T-helper 2 cell (primary cell): ENCODE measurements at places on chromosomes 11 and 22.

DNA sequence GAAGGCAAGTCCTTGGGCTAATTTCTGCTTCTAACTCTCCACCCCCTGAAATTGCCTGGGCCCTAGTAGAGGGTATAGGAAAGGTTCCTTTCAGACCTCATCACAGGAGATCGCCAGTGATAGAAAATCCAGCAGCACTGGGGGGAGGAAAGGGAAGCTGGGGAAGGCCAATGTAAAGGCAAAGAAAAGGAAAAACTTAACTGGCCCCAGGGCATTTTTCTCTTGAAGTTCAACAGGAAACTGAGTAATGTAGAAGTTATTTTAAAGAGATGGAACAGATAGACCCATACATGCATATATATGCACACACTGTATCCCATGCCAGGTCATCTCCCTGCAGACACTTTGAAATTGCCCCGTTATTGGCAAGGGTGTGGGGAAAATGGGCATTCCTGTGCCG is 134.0 kb downstream of the TRIM44 start:
- no peak for DNase-seq

GRCh38 chr11:130778026-130778425 is 138.3 kb downstream of the SNX19 start:
- DNase-seq: no peak

DNA sequence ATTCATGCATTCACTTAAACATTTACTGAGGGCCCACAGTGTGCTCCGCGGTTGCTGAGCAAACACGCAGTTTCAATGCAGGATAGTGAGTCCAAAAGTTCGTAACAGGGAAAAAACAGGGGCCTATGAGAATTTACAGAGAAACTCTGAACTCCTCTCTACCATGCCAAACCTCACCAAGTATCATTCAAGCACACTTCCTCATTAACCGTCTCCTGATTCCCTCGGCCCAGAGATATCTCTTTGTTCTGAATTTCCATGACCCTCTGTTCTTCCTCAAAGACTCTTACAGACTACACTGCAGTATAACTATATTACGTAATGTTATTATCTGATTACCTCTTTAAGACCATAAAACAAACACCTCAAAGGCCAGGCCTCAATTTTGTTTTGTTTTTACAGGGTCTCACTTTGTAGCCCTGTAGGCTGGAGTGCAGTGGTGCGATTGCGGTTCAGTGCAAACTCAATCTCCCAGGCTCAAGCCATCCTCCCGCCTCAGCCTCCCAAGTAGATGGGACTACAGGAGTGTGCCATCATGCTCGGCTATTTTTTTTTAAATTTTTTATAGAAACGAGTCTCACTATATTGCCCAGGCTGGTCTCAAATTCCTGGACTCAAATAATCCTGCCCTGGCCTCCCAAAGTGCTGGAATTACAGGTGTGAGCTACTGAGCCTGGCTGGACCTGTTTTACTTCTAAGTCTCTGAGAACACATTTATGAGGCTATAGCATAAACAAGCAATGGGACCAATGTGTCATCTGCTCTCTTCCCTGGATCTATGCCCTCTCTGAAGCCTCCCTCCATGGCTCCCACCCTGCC is 3.6 kb downstream of the HPS4 start:
- DNase-seq: no peak

GRCh38 chr11:17163736-17164135 is 44.0 kb downstream of the PIK3C2A start:
- DNase-seq: no peak

- no peak for DNase-seq
Measured at GRCh38 chr11:88178191-88178590, 2.9 kb upstream of the RAB38 start.

DNA sequence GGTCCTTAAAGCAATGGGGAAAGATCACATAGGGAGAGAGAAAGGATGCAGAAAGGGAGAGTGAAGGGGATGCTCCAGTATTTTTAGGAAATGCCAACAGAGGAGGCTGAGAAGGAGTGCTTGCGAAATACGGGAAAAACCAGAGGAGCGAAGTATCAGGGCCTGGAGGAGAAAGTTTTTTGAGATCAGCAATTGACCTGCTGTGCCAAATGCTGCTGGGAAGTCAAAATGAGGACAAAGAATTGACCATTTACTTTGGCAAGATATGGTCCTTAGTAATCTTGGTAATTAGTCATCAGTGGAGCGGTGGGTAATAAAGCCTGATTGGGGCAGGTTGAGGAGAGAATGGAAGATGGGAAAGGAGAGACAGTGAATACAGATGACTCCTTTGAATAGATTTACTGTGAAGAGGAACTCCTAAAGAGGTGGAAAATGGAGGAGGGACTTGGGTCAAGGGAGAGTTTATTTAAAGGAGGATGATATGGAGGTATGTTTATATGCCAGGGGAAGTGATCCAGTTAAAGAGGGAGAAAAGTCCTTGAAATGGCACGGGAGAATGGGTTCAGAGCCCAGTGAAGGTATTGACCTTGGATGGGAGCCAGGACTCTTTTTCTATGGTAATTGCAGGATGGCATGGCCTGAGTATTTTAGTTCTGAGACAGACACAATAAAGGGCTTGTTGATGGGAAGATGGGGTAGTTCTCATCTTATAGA is 111.5 kb downstream of the PKNOX2 start:
- no peak for DNase-seq

GRCh38 chr22:20494978-20495860 is at the start of gene KLHL22:
TSS of gene KLHL22 (minus strand) at chr22:20495795. CDS start at chr22:20489211, 6,584 bp downstream.
- DNase-seq: peak; percentile 51

DNA sequence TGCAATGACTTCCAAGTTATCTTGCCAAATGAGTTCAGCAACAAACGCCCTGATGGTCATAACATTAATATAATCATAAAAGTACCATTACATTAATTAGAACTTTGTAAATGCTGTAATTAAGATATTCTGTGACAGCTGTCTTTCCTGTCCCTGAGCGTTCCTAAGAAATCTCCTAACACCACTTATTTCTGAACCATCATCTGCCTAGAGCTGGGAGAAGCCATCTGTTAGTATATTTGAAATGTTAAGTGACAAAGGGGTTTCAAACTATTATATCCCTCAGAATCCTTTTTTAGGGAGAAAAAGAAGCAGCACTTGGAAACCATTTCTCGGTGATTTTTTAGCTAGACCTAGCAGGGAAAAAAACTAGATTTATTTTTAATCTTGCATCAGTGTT is 657.5 kb downstream of the FAM181B start:
- DNase-seq: no peak

- no peak for DNase-seq
Measured at GRCh38 chr11:112983887-112984286, 22.7 kb downstream of the NCAM1 start.

DNA sequence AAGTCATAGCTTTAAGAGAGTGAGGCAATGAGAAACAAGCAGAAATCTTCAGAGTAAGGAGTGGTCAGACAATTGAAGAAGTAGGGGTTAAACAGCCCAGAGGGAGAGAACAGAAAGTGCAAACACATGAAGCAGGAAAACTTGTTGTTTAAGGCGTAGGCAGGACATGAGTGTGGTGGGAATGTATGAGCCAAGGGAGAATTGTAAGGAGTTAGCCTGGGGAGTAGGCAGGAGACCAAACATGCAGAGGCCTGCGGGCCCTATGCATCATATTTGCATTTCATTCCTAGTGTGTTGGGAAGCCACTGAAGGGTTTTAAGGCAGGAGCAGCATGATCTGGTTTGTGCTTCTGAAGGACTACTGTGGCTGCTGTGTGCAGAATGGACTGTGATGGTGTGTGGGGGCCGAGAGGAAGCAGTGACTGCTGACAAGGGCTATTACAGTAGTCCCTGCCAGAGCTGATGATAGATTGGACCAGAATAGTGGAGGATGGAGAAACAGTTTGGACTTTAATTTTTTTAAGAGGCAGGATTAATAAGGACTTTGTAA is 179.9 kb upstream of the C11orf87 start:
- DNase-seq: no peak

- no peak for DNase-seq
Measured at GRCh38 chr11:79244798-79245197, 196.0 kb downstream of the TENM4 start.

DNA sequence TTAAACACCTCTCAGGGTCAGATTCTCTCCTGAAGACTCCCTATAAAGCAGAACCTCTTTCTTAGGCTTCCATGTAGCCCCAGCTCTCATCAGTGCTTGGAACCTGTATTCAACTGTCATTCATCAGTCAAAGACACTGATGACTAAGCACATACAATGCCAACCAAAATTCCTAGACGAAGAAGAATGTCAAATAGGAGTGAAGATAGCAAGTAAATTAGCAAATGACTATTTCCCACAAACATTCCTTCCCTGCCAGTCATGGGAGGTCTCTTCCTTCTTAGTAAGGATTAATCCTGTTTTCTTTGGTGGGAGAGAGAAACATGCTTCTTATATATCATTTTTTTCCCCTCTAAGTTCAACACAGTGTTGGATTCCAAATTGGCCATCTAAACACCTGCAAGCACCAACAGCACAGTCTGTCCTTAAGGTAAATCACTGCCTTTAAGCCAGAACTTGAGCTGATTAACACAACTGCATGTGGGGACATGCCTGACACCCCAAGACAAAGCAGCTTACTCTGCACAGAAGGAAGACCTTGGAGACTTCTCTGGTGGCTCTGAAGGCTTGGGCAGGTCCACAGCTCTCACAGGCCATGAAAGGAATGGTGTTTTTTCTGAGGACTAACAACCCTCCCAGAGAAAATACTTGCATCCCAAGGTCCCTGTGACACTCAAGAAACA is 47.5 kb upstream of the ME3 start:
- no peak for DNase-seq

GRCh38 chr11:34300026-34300925 is 57.5 kb downstream of the ABTB2 start:
- no peak for DNase-seq

- DNase-seq: no peak
Measured at GRCh38 chr11:128052912-128053641, 534.3 kb downstream of the ETS1 start.

GRCh38 chr11:125871391-125872137 is 15.9 kb upstream of the HYLS1 start:
- DNase-seq: no peak

DNA sequence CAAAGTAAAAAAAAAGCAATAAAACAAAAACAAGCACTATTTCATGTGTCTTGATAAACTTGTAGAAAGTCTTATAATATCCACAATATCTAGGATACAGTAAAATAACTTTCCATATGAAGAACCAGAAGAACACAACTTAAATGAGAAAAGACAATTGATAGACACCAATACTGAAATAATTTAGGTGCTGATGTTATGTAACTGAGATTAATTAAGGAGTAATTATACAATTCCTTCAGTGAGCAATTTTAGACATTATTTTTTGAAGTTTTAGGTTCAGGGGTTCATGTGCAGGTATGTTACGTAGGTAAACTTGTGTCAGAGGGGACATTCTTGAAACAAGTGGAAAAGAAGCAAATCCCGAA is 88.3 kb upstream of the VPREB1 start:
- no peak for DNase-seq

DNA sequence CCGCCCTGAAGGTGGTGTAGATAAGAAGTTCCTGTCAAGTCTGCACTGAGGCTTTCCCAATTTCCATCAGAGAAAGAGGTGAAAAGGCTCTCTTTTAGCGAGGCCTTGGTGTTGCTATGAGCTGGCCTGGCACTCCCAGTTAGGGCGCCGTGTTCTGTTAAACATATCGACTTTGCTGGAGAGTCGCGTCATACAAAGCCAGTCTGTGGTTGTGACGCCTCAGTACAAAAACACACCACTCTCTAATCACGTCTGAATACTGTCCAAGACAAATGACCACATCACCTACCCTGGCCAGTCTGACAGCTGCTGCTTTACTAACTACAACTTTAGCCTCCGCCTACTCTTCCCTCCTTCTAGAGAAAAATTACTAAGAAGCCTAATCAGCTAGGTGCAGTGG is 8.0 kb upstream of the TOLLIP start:
- no peak for DNase-seq

GRCh38 chr22:35410663-35411034 is 10.7 kb downstream of the MCM5 start:
- no peak for DNase-seq

DNA sequence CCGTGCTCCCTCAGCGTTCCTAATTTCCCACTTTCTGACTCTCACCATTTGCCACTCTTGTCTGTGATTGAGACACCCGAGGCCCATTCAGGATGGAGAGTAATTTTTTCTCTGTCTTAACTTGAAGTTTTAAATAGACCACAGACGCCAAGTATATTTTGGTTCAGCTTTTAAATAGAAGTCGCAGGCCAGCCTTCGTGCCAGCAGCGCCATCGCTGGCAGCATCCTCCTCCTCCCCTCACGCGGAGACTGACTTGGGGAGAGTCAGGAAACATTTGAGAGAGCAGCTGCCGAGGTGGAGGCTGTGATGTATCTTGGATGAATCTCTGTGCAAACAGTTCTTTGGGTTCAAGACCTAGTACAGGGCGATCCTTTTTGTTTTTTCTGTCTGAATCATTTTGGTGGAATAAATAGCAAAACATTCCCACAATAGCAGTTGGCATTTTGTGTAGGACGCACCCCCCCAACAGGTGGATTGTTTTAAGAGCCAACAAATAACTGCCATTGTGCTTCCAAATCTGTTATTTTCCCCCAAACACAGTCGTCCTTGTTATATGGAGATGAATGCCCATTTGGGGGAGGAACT is 889 bp upstream of the DMC1 start:
- DNase-seq: peak; percentile 19

DNA sequence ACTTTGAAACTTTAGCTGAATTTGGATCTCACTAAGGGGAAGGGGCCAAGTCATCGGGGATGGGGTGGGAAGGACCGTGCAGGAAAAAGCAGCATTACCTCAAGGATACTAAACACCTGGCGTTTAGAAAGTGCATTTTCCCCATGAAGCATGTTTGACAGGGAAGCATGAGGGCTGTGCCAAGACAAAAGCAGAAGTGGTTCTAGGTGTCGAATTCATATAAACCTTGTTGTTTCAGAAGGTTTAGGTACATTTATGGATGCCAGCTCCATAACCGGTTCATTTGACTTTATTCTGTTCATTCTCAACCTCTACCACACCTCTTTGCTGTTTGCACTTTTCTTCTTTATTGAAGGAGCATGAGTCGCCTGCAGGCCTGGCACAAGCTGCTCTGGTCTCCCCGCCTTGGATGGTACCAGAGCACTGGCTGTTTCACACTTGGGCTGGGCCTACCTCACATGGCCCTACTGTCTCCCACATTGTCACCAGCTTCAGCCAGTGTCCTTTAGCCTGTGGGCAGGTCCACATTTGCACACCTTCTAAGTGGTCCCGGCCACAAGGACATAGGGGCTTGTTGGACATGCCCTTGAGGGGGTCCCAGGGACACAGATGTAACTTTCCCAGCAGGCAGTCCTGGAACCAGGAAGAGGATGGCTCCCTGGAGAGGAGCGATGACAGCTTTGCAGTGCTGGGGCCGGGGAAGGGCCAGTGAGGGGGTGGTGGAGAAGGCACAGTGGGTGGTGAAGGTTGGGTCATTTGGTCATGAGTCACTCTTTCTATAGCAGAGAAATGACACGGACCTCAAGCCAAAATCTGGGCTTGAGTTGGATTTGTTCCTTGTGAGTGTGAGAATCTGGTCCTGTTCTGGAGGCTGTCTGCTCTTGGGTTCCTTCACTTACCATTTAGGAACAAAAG is 3.2 kb upstream of the ST14 start:
- no peak for DNase-seq

DNA sequence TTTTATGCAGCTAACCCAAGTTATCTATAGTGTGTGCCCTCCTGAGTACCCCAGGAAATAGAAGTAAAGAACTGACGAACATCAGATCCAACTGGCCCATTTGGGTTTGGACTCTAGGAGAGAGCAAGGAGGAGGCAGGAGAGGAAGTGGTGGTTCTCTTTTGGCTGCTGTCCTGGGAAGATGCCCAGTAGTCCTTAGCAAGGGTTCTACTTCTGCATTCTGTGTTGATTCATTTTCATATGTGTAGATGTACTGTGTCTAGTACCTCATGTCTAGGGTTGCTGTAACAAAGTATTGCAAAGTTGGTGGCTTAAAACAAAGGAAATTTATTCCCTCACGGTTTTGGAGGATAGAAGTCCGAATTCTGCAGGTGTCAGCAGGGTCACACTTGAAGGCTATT is 6.6 kb upstream of the MMP27 start:
- no peak for DNase-seq
